RWPE2 (cell line): ENCODE measurements at places on chromosomes 12 and 14.

GRCh38 chr14:93980456-93981201 lies 4.3 kb upstream of the ASB2 start:
- no peak for DNase-seq

- no peak for DNase-seq
These were observed 375.5 kb downstream of the RAD51B start for GRCh38 chr14:68195126-68195525.

GRCh38 chr14:83624541-83624940 lies 1905.4 kb upstream of the FLRT2 start:
- DNase-seq = no peak

GRCh38 chr12:87861791-87862190 lies 167.4 kb downstream of the C12orf50 start:
- DNase-seq = no peak

DNA sequence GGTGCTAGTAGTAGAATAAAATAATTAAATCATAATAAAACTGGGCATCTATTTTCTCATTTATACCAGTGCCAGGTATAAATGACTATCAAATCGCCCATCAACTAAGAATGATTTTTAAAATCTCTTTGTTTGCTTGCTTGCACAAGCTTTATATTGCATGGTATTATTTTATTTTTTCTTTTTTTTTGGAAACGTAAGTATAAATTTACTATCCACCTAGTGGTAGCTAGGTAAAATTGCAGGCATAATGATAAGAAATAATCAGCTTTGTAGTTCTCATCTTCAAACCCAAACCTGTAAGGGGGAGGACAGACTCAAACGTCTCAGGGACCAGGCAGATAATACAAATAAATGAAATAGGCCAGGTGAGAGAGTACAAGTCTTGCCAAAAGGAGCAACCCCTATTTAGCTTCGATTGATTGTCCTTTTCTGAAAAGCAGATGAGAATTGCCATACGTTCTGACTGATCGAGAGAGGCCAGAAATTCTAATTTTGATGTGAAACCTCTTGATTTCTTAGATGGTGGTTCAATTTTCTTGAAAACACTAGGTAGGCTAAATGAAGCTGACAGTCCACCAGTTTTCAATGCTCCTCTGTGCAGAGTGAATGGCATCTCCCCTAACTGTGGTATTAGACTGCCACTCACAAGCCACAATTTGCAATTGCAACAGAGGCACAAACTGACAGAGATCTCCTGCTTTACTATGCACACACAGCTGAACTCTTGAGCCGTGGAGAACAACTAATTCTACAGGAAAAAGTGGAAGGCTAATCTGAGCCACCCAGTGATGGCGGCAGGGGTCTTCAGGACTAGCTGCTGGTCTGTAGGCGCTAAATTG lies 189.3 kb downstream of the DACT1 start:
- DNase-seq = no peak
